ENCODE measurements at places on chromosomes 5 and 9.

- no peaks in the 10 kb centered on the region for H3K36me3 ChIP-seq
- no peak overlapping the region for H3K27ac ChIP-seq
- no peaks in the 10 kb centered on the region for H3K4me1 ChIP-seq
- no peak for DNase-seq
- H3K27me3 ChIP-seq, result no peaks in the 10 kb centered on the region
These were observed 409.2 kb downstream of the CETN3 start for GRCh38 chr5:90000351-90000750.

GRCh38 chr5:53472720-53473510 lies 7.5 kb upstream of the FST start:
- no peak overlapping the region for H3K4me3 ChIP-seq
- DNase-seq, result no peak
- H3K27me3 ChIP-seq, result peaks cover 38% of the 10 kb centered on the region
- H3K4me1 ChIP-seq, result no peaks in the 10 kb centered on the region
- no peaks in the 10 kb centered on the region for H3K36me3 ChIP-seq
- H3K27ac ChIP-seq, result no peak overlapping the region

GRCh38 chr9:131636593-131636992 lies 91.3 kb downstream of the PRRT1B start:
- H3K27ac ChIP-seq, result peak overlapping the region; percentile 85
- H3K36me3 ChIP-seq, result peaks cover 45% of the 10 kb centered on the region
- H3K4me1 ChIP-seq, result peaks cover 78% of the 10 kb centered on the region
- DNase-seq, result no peak
- H3K4me3 ChIP-seq, result peak overlapping the region; percentile 15

GRCh38 chr9:8579661-8580060 lies 780.1 kb upstream of the DMAC1 start:
- H3K27me3 ChIP-seq, result no peaks in the 10 kb centered on the region
- H3K36me3 ChIP-seq, result no peaks in the 10 kb centered on the region
- no peaks in the 10 kb centered on the region for H3K4me1 ChIP-seq
- no peak for DNase-seq

- peaks cover 4% of the 10 kb centered on the region for H3K27me3 ChIP-seq
- H3K4me1 ChIP-seq, result no peaks in the 10 kb centered on the region
These were observed 42.2 kb upstream of the ANKRD33B start for GRCh38 chr5:10521466-10522223.

- no peak overlapping the region for H3K27ac ChIP-seq
- no peak for DNase-seq
- H3K36me3 ChIP-seq, result no peaks in the 10 kb centered on the region
These were observed 372.4 kb upstream of the DMAC1 start for GRCh38 chr9:8172000-8172399.

DNA sequence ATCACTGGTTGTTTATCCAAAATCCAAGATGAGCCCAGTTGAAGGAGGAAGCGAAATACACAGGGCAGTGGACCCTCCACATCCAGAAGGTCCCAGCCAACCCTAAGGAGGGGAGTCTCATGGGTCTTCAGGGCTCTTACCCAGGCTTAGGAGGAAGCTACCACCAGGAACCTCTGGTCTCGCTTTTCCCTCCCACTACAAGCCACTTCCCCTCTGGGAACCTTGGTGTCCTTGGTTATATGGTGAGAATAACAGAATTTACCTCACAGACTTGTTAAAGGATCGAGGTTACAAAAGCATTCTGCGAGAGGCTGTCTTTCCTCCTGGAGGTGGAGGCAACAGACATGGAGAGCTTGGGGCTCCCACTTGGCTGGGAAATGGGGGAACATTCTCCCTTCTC lies 3.4 kb downstream of the HIGD2A start:
- peaks cover 17% of the 10 kb centered on the region for H3K36me3 ChIP-seq
- no peaks in the 10 kb centered on the region for H3K27me3 ChIP-seq
- H3K27ac ChIP-seq, result peak overlapping the region; percentile 18
- no peak overlapping the region for H3K4me3 ChIP-seq
- H3K4me1 ChIP-seq, result peaks cover 29% of the 10 kb centered on the region
- no peak for DNase-seq

DNA sequence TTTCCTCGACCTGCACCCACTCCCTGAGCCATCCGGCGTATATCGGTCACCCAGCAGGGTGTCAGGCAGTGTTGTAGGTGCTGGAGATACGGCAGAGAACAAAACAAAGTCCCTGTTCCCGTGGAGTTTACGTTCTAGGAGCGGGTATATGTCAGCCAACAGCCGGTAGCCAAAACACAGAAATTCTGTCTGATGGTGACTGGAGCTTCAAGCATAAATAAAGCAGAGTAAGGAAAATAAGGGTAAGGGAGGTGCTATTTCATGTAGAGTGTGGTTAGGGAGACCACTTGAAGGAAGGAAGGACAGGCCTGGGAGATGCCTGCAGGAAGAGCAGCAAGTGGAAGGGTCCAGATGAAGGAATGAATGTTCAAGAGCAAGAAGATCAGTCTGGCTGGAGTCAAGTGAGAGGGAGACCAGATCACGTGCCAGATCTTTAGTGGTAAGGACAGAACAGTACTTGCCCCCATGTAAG lies 783 bp upstream of the ZFR start:
- H3K4me3 ChIP-seq, result peak overlapping the region; percentile 83
- H3K27ac ChIP-seq, result peak overlapping the region; percentile 81
- H3K27me3 ChIP-seq, result peaks cover 13% of the 10 kb centered on the region
- no peak for DNase-seq
- H3K4me1 ChIP-seq, result peaks cover 29% of the 10 kb centered on the region

Data from activated T-helper 1 cell treated with anti-CD3 and anti-CD28 coated beads, Interleukin-12 subunit alpha, Interleukin-12 subunit beta, Interleukin-2, Interleukin-4 antibody, amounts not matched to agents 30 ng/mL and 10 ng/mL and 1 ng/mL, durations not matched to agents 14 hours and 24 hours and 36 hours (primary cell).